Keratinocyte (primary cell): ENCODE measurements at places on chromosomes 2 and 18. TPM values are rescaled to one million over a fixed set of nuclear protein-coding genes. Genes with fewer than 3 reads are reported as not detected.

Gene SATB2
- polyA plus RNA-seq = 1.4 to 1.5 TPM (median 1.4 TPM) in 3 replicates

- H3K27me3 ChIP-seq = no peaks in the 10 kb centered on the region
- no peak overlapping the region for H3K4me3 ChIP-seq
- no peak overlapping the region for H3K27ac ChIP-seq
- H3K36me3 ChIP-seq = no peaks in the 10 kb centered on the region
Measured at GRCh38 chr2:4077017-4077416, 373.6 kb downstream of the DCDC2C start.

DNA sequence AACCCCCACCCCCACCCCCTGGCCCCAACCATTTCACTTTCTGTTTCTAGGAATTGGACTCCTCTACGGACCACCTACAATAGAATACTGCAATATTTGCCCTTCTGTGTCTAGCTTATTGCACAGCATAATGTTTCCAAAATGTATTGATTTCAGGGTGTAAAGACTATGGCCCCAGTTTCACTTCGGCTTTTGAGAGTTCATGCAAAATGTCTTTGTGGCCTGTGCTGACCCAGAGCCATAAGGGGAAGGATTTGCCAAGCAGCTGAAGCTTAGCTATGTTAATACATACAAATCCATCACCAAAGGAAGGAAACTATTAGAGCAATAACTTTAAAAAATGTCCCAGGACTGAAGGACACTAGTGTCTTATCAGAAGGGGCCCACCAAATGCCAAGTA, 11.2 kb upstream of the ATP9B start:
- no peaks in the 10 kb centered on the region for H3K36me3 ChIP-seq
- DNase-seq = no peak
- H3K4me3 ChIP-seq = no peak overlapping the region
- H3K27me3 ChIP-seq = no peaks in the 10 kb centered on the region
- no peak overlapping the region for H3K27ac ChIP-seq
- H3K4me1 ChIP-seq = peaks cover 5% of the 10 kb centered on the region

DNA sequence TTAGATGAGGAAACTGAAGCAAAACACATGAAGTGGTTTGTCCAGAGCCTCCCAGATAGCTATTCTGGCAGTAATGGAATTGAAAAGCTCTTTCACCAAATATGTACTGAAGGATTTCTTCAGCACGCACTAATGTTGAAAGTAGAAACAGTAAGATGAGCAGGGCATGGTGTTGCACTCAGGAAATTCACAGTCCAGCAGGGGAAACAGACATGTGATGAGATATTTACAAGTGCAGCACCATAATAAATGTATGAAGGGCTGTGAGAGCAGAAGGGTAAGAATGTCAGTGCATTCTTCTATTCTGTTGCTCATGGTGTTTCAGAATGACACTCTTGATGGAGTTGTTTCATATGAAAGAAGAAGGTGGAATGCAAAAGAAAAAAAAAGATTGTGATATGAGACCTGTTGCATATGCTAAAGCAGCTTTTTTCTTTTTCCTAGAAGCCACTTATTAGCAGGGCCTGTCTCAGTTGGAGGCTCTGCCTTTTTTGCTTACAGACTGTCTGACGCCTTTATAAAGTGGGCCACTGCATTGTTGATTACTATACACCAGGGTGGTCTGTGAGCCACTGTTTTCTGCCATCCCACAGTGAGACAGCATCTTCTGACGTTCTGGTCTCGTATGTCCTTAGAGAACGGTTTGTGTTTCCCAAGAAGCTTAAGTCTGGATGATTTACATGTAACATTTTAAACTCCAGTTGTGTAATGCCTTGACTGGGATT, 516.9 kb downstream of the ARHGAP15 start:
- H3K36me3 ChIP-seq = no peaks in the 10 kb centered on the region
- DNase-seq = no peak
- H3K4me3 ChIP-seq = no peak overlapping the region
- H3K27ac ChIP-seq = no peak overlapping the region
- no peaks in the 10 kb centered on the region for H3K4me1 ChIP-seq
- H3K27me3 ChIP-seq = no peaks in the 10 kb centered on the region

Gene PAX3
- polyA plus RNA-seq = not detected in 3 replicates

DNA sequence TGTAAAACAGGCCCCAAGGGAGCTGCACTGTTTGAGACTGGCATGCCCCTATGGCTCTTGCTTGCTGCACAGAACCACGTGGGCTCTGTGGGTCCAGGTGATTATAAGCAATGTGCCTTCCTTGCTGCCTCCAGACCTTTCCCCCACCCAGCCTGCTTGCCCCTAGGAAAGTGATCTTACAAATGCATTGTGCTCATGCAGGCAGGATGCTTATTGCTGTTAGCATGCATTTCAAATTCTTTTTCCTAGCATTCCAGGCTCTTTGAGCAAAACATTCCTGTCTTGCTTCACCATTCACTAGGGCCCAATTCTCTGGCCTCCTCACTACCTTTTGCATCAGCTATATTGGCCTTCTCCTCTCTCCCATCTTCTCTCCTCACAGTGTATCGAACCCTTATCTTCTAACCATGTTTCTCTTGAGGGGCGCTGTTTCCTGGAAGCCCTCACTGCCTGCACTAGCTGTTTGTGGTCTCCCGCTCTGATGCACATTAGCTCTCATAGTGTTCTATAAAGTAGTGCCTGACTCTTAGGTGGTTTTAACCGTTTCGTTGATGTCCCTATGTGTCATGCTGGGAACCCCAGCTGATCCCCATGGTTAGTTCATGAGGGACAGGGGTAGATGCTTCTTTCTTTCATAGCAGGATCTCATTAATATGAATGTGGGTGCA, 152.9 kb upstream of the EPAS1 start:
- peaks cover 19% of the 10 kb centered on the region for H3K4me1 ChIP-seq
- no peak overlapping the region for H3K27ac ChIP-seq
- H3K36me3 ChIP-seq = no peaks in the 10 kb centered on the region
- no peaks in the 10 kb centered on the region for H3K27me3 ChIP-seq

Gene STAT4
- 1.6 to 3.3 TPM (median 2.0 TPM) in 3 replicates for polyA plus RNA-seq

Gene ATP6V1B1
- polyA plus RNA-seq = 0.13 TPM in 1 of 3 replicates, not detected in the others
